ENCODE measurements at places on chromosomes 5 and 9.
A peak's percentile ranks its signal among the peaks of the same experiment; 100 is the strongest.

DNA sequence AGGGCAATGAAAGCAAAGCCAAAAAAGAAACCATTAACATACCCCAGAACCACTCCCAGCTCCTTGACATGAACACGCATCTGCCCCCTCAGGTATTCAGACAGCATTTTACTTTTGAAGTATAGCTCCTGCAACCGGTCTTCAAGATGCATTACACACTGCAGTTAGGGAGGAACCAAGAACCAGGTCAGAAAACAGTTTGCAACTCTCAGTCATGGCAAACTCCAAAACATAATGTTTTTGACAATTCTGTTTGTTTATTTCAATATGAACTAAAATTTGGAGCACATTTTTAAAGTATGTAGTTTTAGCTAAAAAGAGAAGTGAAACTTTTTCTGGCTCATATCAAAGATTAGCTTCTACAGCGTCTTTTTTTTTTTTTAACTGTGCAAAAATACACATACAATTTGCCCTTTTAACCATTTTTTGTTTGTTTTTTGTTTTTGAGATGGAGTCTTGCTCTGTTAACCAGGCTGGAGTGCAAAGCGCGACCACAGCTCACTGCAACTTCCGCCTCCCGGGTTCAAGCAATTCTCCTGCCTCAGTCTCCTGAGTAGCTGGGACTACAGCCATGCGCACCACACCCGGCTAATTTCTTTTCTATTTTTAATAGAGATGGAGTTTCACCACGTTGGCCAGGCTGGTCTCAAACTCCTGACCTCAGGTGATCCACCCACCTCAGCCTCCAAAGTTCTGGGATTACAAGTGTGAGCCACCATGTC, 12.2 kb upstream of the RAPGEF6 start:
- no peak for DNase-seq

GRCh38 chr5:135489466-135490244, 37.5 kb upstream of the TIFAB start:
- no peak for DNase-seq

- DNase-seq = no peak
These were observed 307.2 kb downstream of the HTR1A start for GRCh38 chr5:63655043-63655442.

DNA sequence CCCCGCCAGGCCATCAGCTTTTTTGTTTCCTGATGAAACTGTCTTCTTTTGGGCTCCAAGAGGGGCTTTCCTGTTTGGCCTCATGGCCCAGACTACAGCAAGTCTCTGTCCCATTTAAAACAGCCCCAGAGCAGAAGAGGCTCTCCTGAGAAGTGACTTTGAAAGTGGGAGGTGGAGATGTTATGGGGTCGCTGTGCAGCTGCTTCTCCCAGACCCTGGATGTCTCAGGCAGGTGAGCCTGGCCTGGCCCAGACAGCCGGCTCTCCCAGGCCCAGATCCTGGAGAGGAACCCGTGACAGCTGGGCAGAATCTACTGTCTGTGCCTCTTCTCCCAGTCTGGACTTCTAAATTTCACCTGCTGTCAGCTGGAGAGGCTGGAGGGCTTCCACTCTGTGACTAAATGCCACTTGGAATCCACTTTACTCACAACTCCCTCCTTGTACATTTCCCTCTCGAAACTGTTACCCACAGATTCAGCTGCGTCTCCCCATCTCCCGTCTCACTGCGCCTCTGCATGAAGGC, 20.6 kb downstream of the FAM78A start:
- DNase-seq = peak; percentile 27

GRCh38 chr5:103475629-103476240, 86.9 kb downstream of the NUDT12 start:
- DNase-seq = no peak
